RCC 7860 (cell line): ENCODE measurements at places on chromosomes 4 and X.

- DNase-seq: no peak
Measured at GRCh38 chr4:85399270-85399669, 75.7 kb upstream of the ARHGAP24 start.

DNA sequence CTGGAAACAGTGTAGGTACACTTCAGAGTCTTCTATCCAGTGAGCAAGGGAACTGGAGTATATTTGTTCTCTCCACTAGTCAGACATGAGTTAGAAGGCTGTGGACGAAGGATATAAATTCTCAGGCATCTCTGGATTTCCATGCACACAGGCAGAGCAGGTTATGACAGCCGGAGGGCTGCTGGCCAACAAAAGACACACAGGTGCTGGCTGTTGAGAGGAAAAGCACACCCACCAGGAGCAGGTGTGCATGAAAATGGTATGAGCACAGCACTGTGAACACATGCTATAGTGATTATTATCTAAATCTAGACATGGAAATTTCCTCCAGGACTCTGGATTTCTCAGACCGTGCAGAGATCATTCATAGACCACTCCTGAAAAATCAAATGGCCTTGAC, 444.7 kb upstream of the RPS6KA3 start:
- no peak for DNase-seq

DNA sequence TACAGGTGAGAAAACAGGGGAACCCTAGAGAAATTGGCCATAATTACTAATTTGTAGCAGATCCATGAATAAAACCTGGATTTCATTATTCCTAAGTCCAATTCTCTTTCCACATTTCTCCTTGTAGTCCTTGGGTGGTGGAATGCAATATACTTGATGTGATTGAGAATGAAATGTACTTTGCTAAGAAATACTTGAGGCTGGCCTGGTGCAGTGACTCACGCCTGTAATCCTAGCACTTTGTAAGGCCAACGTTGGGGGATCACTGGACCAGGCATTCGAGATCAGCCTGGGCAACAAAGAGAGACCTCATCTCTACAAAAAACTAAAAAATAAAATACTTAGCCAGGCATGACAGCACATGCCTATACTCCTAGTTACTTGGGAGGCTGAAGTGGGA, 15.9 kb downstream of the TMEM184C start:
- no peak for DNase-seq

- no peak for DNase-seq
Measured at GRCh38 chr4:6755088-6755753, 27.3 kb upstream of the KIAA0232 start.

DNA sequence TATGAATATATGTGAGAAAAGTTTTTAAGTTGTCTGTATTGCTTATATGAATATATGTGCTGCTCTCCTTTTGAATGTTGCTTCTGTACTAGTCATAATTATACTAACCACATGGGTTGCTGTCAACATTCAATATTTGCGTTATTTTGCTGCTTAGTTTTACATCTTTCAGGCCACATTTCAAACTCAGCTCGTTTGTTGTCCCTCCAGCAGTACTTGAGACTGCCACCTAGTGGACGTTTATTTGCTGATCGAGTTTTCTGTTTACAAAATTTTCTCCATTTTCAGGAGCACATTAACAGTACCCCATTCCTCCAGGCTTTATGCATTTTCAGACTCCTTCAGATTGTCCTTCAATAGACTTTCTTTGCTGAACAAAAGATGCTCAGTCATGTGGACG, 75.8 kb downstream of the NUDT11 start:
- DNase-seq: peak; percentile 5

- DNase-seq: no peak
Measured at GRCh38 chr4:89781321-89781720, 55.6 kb downstream of the SNCA start.

- no peak for DNase-seq
Measured at GRCh38 chrX:71923516-71923915, 12.9 kb downstream of the NHSL2 start.

DNA sequence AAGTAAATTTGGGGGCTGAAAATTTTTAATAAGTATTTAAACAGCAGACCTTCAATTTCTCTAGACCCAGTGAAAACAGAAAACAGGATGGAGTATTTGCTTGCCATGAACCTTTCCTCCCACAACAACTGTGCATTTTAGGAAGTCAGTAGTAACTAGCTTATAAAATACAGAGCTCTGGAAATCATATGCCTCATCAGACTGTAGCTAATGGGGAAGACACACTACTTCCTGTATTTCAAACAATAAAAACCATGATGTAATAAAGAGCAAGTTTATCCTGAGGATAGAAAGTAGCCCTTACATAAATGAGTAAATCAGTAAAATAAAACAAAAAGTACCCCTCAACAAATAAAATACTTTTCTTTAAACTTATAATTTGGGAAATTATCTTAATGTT, 280.1 kb upstream of the ZFP42 start:
- DNase-seq: no peak

GRCh38 chr4:150235808-150236271, 157.6 kb downstream of the DCLK2 start:
- DNase-seq: no peak

GRCh38 chr4:169251291-169252235, 19.2 kb downstream of the SH3RF1 start:
- DNase-seq: peak; percentile 62

- DNase-seq: no peak
Measured at GRCh38 chr4:123364906-123365305, 31.7 kb upstream of the SPRY1 start.

GRCh38 chr4:94561249-94562024, 109.7 kb downstream of the PDLIM5 start:
- no peak for DNase-seq

DNA sequence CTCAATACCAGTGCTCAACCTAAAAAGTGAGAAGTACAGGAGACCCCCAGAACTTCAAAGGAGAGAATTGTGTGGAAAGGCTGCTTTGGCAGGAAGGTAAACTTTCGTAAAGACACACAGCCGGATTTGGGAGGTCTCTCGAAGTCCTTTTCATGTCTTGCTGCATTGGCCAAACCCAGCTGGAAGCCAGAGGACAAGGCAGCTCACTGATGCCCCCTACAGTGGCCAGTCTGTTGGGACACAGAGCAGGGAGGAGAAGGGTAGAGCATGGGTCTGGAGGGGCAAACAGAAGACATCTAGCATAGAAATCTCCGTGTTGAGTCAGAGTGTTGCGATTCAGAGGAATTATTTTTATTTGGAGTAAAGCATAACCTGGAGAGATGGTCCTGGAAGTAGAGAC, 198.9 kb downstream of the ANK2 start:
- DNase-seq: no peak

DNA sequence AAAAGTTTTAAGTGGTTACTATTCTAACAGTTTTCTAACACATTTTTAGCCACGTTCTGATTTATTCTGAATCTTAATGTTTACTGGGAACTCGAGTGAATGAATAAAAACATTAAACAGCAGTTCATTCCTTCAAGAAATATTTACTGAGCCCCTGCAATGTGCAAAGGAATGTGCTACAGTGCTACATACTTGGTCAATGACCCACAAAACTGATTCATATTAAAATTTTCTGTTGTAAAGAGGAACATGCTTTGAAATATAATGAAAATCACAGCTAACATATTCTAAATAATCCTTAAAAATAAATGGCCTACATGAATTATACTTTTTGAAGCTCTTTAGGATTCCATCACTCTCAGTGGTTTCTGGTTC, 78.7 kb downstream of the ARAP2 start:
- no peak for DNase-seq

GRCh38 chrX:45077748-45078424, 122.8 kb downstream of the DIPK2B start:
- DNase-seq: no peak

GRCh38 chrX:155143959-155144548, 72.2 kb upstream of the VBP1 start:
- DNase-seq: no peak

GRCh38 chrX:57267308-57267707, 19.2 kb upstream of the FAAH2 start:
- no peak for DNase-seq
